Activated CD4-positive, alpha-beta T cell treated with anti-CD3 and anti-CD28 coated beads, Interleukin-2, amount 10 ng/mL, durations not matched to agents 24 days and 14 days (primary cell): ENCODE measurements at places on chromosomes 3 and 15.
A peak's percentile ranks its signal among the peaks of the same experiment; 100 is the strongest.

DNA sequence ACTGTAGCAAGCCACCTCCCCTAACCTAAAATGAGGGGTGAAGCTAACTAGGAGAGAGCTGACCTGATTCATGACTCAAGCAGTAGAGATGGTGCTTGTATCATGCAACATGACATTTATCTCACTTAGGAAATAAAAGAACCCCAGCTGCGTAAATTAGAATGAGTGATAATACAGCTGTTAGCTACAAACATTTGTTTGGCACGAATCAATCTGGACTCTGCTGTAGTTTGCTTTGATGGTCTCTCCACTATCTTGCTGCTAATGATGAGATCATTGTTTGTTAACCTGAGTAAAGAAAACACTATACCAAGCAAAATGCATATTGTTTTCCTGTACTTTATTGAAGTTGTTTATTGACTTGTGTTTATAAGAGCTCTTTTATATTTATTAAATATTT lies 92.6 kb downstream of the ALDH1A2 start:
- no peak for DNase-seq

- no peak for DNase-seq
Measured at GRCh38 chr3:102593812-102594602, 159.2 kb downstream of the ZPLD1 start.

DNA sequence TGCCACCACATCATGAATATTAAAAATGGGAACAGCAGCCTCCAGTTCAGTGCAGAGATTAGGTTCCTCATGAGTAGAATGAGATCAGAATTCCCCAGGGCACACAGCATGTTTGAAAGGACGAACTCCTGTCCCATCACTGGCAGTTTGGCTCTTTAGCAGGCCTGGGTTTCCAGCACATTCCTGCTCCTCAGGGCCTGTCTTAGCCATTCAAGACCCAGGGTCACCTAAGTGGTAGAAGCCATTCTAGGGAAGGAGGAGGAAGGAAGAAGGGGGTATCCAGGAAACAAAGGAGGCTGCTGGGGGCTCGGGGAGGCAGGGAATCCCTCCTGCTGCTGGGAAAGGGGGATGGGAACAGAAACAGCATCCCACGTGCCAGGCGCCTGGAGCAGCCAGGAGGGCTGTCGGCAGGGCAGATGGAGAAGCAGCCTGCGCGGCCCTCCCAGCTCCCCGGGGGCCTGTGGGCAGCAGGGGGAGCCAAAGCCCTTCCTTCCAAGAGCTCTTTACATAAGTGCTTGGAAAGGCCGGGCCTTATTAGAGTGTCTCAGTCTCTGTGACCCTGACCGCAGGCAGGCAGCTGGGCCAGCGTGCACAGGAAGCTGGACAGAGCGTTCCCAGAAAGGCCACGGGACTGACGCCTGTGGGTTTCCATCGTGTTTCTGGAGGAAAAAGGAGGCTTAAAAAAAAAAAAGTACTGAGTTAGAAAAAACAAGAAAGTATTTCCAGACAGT lies 24.7 kb downstream of the LOXL1 start:
- peak; percentile 93 for DNase-seq

DNA sequence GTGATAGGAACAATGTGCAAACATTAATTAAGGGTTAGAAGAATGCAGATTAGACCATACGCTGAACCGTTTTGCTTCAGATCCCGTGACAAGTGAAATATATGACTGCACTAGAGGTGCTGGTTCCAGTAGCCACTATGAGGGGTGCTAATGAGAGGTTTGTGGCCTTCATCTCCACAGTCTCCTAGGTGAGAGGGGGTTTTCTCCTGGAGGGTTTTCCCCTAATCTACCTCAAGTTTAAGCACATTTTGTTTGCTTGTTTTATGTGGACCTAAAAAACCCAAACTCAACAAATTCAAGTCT lies 13.7 kb upstream of the SHF start:
- no peak for DNase-seq

GRCh38 chr15:69910514-69910913 lies 187.2 kb downstream of the TLE3 start:
- DNase-seq, result no peak

DNA sequence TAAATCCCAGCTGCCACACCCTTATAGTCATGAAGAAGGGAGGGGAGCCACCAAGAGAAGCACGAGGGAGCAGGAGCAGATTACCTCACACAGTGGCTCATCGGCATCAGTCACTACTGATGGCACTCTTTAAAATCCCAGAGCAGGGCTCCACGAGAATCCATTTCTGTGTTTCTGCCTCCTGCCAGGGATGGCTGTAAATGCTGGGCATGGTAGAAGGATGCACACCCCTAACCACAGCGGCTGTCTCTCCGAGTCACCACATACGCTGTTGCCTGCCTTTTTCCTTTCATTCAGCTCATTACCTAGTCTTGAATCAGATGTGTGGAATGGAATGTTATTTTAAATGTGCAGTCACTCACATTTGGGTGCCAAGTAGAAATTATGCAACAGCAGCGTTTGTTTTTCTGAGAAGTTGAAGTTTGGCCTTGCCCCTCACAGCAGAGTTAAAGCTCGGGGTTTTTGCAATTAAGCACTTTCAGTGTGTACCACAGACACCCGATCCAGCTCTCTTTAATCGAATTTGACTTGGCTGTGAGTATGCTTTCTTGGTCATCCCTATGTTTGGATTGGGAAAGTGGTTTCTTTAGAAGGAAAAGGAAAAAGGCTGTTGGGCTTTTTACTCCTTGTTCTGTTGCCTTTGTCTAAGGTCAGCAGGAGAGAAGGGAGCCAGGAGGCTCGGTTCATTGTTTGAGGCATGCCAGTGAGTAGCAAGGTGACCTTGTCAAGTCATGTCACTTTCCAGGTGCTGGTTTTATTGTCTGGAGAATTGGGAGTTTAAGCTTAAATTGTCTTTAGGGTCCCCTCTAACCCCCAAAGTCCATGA lies 284.2 kb upstream of the TPM1 start:
- no peak for DNase-seq

GRCh38 chr15:69946870-69947269 lies 150.8 kb downstream of the TLE3 start:
- DNase-seq, result no peak

GRCh38 chr15:25863111-25863967 lies at the start of gene ATP10A:
Gene ATP10A (minus strand): TSS chr15:25863327. CDS start chr15:25863096, 231 bp downstream.
- DNase-seq, result peak; percentile 93

DNA sequence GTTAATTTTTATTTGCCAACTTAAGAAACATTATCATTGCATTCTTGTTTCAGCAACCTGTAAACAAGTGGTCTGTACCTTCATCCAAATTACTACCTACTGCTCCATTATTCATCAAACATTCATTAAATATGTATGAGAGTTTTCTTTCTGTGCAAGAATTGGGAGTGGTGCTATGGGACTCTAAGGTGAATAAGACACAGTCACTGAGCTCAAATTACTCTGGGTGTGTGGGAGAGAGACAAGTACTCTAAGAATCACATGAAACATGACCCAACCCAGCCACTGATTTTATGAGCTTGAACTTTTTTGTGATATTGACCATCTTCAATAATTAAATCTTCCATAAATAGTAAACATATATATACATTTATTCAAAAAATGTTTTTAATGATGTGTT lies 227.2 kb upstream of the TP63 start:
- DNase-seq, result no peak

GRCh38 chr3:94544131-94544789 lies 481.4 kb downstream of the NSUN3 start:
- DNase-seq, result no peak

GRCh38 chr15:45276831-45277230 lies 24.8 kb downstream of the SLC28A2 start:
- DNase-seq, result no peak

GRCh38 chr15:81105545-81105944 lies 28.5 kb upstream of the CFAP161 start:
- no peak for DNase-seq

DNA sequence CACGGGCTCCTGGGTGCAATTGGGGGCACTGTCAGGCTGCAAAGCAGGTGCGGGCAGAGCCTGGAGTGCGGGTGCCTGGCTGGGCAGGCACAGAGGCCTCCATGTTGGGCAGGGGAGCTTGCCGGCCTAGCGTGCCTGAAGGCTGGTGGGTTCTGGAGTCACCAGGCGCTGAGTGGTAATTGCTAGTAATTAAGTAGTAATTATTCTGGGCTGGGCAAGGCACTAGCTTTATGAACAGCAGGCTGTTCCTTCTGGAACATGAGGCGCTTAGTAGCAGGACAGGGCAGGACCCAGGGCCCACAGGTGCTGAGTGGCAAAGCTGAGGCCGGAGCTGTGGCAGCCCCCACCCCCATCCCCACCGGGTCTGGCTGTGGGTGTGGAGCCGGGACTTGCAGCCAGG lies 25.3 kb downstream of the PLXNA1 start:
- DNase-seq, result no peak

DNA sequence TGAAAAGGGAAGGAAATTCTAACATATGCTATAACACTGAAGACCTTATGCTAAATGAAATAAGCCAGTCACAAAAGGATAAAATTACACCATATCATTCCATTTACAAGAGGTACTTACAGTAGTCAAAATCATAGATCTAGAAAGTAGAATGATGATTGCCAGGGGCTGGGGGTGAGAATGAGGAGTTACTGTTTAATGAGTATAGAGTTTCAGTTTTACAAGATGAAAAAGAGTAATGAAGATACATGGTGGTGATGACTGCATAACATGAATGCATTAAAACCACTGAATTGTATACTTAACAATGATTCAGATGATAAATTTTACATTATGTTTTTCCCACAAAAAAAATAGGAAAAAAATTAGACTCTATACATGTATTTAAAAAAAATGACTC lies 152.6 kb downstream of the SCAPER start:
- no peak for DNase-seq

GRCh38 chr15:67836477-67836876 lies 3.4 kb downstream of the RNU6-1 start:
- DNase-seq, result peak; percentile 87

- DNase-seq, result no peak
Measured at GRCh38 chr15:79834495-79834894, 62.3 kb downstream of the MTHFS start.

- DNase-seq, result peak; percentile 67
Measured at GRCh38 chr3:183159333-183159732, 3.2 kb downstream of the LAMP3 start.

DNA sequence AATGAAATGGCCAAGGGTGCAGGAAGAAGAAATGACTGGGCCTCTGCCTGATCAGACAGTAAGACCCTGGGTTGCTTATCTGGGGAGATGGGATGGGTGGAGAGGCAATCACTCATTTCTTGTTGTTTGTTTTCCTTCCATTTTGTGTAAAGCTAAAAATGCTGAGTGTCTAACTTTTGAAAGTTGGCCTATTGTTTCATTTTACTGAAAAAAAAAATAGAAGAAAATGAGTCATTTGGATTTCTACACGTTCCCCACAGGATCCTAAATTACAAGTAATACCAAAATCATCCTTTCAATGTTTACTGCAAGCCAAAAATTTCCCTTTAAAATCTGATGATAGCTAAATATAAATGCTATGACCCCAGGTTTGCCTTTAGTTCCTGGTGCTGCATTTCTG lies 30.6 kb downstream of the PTX3 start:
- DNase-seq, result no peak

DNA sequence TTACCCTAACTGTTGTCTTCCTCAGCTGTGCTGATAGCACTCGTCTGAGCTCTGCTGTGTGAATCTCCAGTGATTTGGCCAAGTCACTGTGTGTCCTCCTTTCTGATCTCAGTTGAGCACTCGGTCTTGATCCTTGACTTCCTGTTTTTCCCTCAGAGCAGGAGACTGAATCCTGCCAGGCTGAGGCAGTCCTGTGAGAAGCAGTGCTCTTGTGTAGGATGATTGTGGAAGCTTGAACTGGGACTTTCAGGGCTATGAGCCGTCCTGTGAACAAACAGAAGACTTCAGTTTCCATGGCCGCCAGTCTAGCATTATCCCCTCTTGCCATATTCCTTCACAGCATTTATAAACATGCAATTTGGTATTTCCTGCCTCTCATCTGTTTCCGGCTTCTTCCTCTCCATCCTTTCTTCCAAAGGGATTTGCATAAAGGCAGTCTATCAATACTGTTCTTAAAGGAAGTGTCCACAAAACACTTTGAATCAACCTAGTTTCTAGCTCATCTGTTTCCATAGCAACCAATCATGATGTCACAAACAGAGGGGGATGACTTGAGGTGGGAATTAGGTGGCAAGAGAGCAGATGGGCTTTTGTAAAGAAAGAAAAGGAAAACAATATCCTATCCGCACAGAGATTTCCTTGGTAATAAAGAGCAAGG lies 237.2 kb downstream of the AGBL1 start:
- DNase-seq, result no peak

DNA sequence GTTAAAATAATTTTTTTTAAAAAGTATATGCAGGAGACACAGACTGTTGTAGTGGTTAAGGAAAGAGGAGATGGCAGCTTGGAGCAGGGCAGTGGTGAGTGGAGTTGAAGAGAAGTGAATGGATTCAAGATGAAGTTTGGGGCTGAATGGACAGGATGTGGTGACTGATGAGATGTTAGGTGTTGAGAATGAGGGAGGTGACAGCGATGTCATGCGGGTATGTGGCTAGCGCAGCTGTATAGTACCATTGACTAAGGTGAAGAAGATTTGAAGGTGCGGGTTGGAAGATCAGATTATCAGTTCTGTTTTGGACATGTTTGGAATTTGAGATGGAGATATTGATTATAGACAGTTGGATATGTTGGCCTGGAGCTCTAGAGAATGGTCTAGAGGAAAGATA lies 20.1 kb downstream of the FBXO22 start:
- DNase-seq, result no peak

- no peak for DNase-seq
Measured at GRCh38 chr3:14329116-14329830, 73.1 kb upstream of the SLC6A6 start.

DNA sequence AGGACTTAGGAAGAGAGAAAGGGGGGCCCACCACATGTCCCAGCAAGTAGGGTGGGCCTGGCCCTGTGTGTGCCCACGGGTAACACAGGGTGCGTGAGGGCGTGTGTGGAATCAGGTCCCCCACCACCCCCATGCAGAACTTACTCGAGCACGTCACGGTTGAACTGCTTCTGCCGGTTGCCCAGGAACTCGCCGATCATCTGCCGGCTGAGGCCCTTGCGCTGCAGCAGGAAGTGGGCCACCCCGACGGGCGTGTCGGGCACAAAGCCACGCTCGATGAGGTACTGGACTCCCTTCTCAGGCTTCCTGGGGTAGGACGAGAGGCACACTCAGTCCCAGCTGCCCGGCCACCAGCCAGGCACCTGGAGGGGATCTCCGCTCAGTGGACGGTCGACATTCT lies 83.1 kb upstream of the RPL32 start:
- no peak for DNase-seq

DNA sequence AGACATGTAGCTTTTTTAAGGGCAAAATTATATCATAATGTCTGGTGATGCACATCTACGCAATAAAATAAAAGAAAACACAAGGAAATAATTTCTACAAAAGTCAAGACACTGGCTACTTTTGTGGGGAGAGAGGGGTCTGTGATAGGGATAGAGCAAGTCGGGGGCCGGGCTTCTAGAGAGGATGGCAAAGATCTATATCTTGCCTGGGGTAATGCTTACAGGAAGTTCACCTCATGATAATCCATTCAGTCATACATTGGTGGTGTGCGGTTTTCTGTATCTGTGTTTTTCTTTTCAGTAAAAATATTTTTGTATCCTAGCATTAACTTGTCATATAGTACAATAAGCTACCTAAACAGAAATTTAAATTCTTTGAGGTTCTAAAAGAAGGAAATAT lies 178.8 kb downstream of the ARRDC4 start:
- DNase-seq, result no peak
